ENCODE measurements at places on chromosomes 3 and 15.

DNA sequence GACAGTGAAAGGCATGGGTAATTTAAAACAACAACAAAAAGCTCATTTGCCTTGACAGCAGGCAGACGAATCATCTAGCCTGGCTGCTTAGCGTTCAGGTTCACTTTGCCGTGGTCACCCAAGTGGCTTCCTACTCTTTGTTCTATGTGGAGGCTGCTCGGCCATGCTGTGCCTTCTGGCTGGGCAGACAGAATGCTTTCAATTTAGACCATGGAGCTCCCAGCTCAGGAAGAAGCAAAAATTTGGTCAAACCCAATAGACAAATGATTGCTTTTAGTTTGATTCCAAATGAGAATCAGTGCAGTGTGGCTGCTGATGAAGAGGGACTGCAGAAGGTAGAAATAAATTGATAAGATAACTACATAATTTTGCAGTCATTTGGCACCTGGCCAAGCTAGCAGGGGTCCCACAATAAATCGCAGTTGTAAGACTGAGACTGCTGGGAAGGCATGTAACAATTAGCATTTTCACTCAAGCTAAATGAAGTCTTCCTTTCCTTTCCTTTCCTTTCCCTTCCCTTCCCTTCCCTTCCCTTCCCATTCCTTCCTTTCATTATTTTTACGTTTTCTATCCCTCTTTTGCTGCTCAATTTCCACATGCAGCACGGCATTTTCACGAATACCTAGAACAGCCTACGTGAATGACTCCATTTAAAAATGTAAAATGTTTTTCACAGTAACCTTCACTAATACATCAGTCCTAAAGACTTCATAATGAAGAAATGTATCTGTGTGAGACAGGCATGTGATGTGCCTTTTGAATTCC is 360.4 kb upstream of the TGFBR2 start:
- peak; percentile 32 for DNase-seq

DNA sequence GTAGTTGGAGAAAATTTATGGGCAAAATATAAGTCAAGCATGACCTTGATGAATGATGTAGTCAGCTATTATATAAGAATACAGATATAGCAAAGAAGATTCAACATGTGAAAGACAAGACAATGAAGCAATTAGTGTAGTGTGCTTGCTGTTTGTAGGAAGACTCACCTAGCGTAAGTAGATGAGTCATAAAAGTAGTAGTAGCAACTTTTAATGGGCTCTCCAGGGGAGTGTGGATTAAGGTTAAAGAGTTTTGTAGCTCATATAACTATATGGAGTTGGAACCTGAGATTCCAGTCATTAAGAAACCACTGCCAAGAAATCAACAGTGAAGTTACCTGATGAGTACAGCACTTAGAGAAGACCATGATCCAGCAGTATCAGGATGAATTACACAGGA is 444.7 kb upstream of the CNTN3 start:
- DNase-seq, result no peak

DNA sequence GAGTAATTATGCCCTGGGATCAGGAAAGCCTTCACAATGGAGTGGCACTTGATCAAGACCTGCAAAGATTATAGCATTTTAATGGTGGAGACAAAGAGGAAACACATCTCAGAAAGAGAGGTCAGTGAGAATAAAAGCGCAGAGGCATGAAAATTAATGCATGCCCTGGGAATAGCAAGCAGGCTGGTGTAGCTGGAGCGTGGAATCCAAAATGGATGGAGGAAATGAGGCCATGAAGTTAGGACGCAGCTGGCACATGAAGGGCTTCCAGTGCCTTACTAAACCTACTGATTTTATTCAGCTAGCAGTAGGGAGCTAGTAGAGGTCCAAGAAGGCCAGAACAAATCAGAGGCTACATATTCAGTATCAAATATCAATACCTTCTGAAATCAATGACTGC is 38.1 kb downstream of the TMEM212 start:
- no peak for DNase-seq

GRCh38 chr15:99957642-99958013 is 224.4 kb upstream of the LYSMD4 start:
- DNase-seq, result no peak

DNA sequence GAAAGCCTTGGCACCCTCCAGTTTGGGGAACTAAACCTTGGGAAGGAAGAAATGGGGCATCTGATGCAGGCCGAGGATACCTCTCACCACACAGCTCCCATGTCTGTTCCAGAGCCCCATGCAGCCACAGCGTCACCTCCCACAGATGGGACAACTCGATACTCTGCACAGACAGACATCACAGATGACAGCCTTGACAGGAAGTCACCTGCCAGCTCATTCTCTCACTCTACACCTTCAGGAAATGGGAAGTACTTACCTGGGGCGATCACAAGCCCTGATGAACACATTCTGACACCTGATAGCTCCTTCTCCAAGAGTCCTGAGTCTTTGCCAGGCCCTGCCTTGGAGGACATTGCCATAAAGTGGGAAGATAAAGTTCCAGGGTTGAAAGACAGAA is 7.7 kb downstream of the MAP1A start:
- no peak for DNase-seq

DNA sequence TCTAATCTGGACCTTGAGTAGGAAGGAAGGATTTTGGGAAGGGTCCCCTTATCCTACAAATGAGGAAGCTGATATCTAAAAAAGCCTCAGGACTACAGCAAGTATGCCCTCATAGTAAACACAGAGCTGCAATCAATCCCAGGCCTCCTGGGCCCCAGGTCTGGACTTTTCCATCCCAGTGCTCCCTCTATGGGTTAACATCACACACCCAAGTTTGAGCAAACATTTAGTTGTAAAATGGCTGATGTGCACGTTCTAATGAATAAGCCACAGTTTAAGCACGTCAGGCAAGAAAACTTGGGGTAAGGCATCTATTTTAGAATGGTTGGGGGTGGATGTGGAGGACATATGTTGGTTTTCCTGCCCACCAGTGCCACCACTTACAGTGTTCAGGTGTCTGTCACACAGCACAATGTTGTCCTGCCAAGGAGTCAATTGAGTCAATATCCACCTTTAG is 44.3 kb upstream of the UBE2E1 start:
- peak; percentile 9 for DNase-seq

DNA sequence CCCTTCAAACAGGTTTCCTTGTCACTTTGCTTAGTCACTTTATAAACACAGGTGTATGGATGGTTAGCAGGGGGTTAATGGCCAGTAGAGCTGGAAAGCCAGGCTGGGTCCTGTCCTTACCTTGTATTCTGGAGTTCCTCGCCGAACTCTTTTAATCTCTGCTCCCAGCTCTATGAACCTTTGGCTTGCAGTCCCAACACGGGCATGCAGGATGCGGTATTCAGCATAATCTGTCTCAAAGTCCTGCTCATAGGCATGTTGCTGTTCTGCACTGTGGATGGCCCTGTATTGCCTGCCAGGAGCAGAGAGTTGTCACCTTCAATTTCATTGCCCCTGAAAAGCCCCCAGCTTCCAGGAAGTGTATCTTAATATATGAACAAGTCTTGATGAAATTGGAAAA is 2.7 kb downstream of the ELL3 start:
- DNase-seq, result no peak

GRCh38 chr3:39757307-39757706 is 52.1 kb upstream of the MYRIP start:
- DNase-seq, result no peak

- DNase-seq, result no peak
Measured at GRCh38 chr15:39784125-39784524, 1.5 kb upstream of the FSIP1 start.

GRCh38 chr3:61535826-61536225 is 25.5 kb upstream of the PTPRG start:
- DNase-seq, result no peak

DNA sequence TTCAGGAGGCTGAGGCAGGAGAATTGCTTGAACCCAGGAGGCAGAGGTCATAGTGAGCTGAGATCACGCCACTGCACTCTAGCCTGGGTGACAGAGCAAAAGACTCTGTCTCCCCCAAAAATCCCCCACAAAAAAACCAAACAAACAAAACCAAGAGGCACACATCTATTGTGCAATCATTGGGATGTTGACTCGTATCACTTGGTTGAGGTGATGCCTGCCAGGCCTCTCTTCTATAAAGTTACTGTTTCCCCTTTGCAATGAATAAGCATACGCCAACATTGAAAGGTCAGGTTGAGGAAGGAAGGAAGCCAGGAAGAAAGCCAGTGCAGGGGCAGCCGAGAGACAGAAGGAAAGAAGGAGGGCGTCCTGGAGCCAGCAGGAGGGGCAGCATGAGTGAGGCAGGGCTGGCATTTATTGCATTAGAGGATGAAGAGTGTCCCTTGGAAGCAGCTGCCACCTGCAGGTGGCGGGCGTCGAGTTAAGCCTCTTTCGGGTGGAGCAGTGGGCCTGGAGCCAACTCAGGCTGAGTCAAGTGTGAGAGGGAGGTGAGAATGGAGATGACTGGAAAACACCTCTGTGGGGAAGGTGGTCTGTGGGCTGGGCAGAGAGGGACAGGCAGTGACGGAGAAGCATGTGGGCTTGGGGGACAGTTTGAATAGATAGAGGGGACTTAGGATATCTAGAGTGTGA is 8.3 kb upstream of the CSPG4 start:
- DNase-seq, result peak; percentile 40
